Activated T-helper 2 cell treated with anti-CD3 and anti-CD28 coated beads, Interferon-gamma antibody, Interleukin-2, Interleukin-4, amounts not matched to agents 10 μg/mL and 5 μg/mL and 100 μg/mL, durations not matched to agents 14 hours and 24 hours and 36 hours (primary cell): ENCODE measurements at places on chromosomes 12 and 14. TPM values are rescaled to one million over a fixed set of nuclear protein-coding genes. Genes with fewer than 3 reads are reported as not detected.
A peak's percentile ranks its signal among the peaks of the same experiment; 100 is the strongest.

The STYK1 gene
- not detected in 2 replicates for total RNA-seq

The PROX2 gene
- total RNA-seq = 0.05 and 0.34 TPM in 2 replicates

The ZBTB1 gene
- 51.1 and 52.8 TPM in 2 replicates for total RNA-seq

The HCAR2 gene
- total RNA-seq = 0.16 TPM in 2 replicates

The RHOJ gene
- not detected in 2 replicates for total RNA-seq

The PRB2 gene
- not detected in 2 replicates for total RNA-seq

The VWF gene
- total RNA-seq = not detected in 2 replicates

The TMTC1 gene
- total RNA-seq = 1.4 TPM in 2 replicates

The OR6S1 gene
- not detected in 2 replicates for total RNA-seq

The TMEM30B gene
- 0.46 and 0.66 TPM in 2 replicates for total RNA-seq

The AKAP3 gene
- 0.55 and 0.71 TPM in 2 replicates for total RNA-seq

The BLOC1S1 gene
- 72.3 and 73.9 TPM in 2 replicates for total RNA-seq

The MSRB3 gene
- total RNA-seq = 0.18 TPM in 1 of 2 replicates, not detected in the other

The OVCH1 gene
- not detected in 2 replicates for total RNA-seq

The SLC25A47 gene
- not detected in 2 replicates for total RNA-seq

The ARL6IP4 gene
- 161 and 168 TPM in 2 replicates for total RNA-seq

The FSCB gene
- not detected in 2 replicates for total RNA-seq

The TFCP2 gene
- total RNA-seq = 42.2 and 44.2 TPM in 2 replicates

The CLSTN3 gene
- total RNA-seq = 57.8 and 60.7 TPM in 2 replicates

The CMTM5 gene
- not detected in 2 replicates for total RNA-seq

The A2M gene
- total RNA-seq = not detected in 2 replicates

The CCDC38 gene
- total RNA-seq = 0.07 TPM in 1 of 2 replicates, not detected in the other

- no peak for DNase-seq
These were observed 103.1 kb downstream of the SEC23A start for GRCh38 chr14:38999949-39000348.

- no peak for DNase-seq
These were observed 218.1 kb downstream of the MSRB3 start for GRCh38 chr12:65496617-65497016.

DNA sequence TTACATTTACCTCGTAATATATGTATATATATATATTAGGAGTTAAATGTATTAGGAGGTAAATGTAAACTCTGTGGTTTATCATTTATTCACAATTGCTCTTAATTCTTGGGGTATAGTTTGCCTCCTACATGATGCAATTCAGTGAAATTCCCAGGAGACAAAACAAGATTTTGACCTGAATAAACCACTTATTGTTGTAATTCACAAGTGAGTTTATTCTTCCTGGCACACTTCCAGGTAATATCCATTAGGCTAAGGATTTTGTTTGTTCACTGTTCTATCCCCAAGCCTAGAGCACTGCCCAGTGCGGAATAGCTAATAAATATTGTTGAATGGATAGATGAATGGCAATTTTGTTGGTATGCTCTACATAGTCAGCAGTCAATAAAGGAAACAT lies 3.0 kb downstream of the SMIM10L1 start:
- DNase-seq = no peak

DNA sequence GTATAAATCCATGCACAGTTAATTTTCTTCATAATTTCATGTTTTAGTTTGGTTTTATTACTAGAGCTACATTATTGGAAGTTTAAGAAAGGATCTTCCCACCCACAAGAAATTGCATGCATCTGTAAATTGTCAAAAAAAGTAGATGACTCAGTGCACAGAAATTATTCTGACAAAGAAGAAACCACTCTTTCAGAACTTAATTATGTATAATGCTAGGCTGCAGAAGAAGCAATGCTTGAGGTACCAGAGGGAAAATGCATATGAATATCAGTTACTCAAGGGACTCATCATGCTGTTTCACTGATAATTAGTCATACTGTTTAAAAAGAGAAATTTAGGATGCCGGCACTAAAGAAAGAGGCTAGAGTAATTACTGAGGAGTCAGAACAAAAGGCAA lies 147.0 kb downstream of the SLC16A7 start:
- no peak for DNase-seq

DNA sequence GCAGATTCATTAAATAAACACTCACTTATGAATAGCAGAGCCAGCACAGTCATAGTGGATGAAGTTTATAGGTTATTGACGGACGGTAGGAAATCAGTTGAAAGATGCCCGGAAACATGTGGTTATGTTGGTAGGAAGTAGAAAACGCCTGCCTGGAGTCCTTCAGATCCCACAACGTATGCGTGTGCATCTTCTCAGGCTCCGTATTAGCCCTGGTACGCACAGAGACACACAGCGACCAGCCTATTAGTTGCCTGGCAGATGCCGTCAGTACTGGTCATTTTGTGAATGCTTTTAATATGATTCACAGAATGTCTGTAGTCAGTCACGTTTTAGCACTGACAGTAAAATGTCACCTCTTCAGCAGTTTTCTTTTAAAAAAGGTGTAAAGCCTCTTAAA lies 196.4 kb downstream of the RGS6 start:
- no peak for DNase-seq

DNA sequence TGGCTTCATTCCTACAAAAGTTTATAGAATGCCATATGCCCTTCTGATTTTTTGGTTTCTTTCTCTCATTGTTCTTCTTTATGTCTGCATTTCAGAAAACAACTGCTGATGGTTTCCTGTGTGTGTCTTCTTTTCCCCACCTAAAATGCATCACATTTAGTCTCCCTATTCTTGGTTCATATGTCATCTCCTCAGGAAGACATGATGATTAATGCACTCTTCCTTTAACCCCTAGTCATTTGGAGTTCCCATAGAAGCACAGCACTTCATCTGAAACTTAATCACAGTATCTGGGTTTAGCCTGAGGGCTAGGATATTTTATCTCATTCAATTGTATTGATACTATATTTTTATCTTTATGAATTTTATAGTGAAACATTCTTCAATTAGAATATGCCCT lies 21.5 kb downstream of the GNPNAT1 start:
- no peak for DNase-seq

- no peak for DNase-seq
These were observed 133.5 kb upstream of the TMEM132C start for GRCh38 chr12:128133321-128134073.

- DNase-seq = no peak
These were observed 16.1 kb downstream of the PITPNM2 start for GRCh38 chr12:123134826-123135225.

DNA sequence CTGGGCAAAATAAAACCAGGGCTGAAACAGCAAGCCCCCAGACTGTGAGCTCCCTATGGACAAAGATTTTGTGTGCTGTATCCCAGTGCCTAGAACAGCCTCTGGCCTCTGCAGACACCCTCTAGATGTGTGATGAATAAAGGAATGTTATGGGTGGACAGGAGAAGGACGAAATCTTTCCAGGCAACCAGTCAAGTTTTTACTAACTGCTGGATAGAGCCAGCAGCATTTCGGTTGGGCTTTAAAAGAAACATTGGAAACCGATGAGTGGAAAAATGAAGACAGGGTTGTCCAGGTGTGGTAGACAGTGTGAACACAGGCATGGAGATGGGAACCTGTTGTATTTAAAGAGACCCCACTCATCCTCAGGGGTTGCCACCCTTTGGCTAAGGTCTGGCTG lies 4.0 kb downstream of the CHGA start:
- DNase-seq = no peak

GRCh38 chr14:105495990-105496830 lies 5.2 kb downstream of the TEDC1 start:
- DNase-seq = no peak

GRCh38 chr12:80325167-80325959 lies 118.7 kb upstream of the PTPRQ start:
- no peak for DNase-seq

DNA sequence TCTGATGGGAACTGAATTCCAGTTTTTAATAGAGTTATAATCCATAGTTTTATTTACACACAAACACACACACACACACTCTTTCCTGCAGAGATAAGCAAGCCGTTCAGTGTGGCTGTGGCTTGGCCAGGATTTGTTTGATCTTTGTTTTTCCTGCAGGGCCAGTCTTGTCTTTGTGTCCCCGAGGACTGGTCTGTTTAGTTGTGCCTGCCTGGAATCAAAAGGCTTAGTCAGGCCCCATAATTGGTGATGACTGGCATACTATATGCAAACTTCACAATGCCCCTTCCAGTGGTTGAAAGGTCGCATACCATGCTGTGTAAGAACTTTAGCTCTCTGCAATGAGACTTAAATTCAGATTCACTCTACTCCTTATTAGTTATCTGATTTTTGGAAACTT lies 26.0 kb downstream of the WBP11 start:
- DNase-seq = no peak

DNA sequence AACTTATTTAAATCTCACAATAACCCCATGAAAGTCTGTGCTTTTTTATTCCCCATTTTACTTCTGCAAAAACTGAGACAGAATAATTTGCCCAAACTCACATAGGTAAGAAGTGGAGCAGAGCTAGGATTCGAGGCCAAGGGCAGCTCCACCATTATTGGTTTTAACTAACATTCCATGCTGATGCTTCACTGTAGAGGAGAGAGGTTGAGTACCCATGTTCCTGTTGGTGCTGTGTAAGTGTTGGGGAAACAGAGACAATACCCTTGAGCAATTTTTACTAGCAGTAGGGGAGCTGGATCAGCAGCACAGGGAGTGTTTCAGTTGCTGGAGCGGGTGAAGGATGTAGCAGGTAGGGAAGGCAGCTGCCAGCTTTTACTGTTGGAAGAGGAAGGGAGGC lies 21.1 kb downstream of the RASSF8 start:
- DNase-seq = no peak

- DNase-seq = no peak
These were observed 579.2 kb downstream of the BCL11B start for GRCh38 chr14:98692832-98693231.

GRCh38 chr14:96081767-96082400 lies 42.7 kb downstream of the C14orf132 start:
- no peak for DNase-seq

- DNase-seq = peak; percentile 53
These were observed 2.7 kb upstream of the TC2N start for GRCh38 chr14:91870001-91870400.

- no peak for DNase-seq
These were observed 73.2 kb upstream of the SLC38A4 start for GRCh38 chr12:46898989-46899388.

DNA sequence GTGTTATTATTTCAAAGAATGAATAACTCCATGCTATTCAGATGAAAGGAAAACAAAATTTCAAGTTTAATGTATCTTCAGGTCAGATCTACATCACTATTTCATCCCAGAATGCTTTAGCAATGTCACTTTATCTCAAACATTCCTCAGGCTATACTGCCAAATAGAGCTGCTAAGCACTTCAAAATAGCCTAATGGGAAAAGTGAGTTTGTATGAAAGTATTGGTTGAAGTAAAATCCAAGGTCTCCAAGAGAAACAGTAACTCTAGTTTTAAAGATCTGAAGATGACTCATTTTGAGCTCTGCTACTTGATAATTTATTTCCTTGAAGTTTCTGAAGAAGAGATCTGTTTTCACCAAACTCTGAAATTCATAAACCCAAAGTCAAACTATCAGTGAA lies 466.2 kb upstream of the FOXG1 start:
- no peak for DNase-seq

DNA sequence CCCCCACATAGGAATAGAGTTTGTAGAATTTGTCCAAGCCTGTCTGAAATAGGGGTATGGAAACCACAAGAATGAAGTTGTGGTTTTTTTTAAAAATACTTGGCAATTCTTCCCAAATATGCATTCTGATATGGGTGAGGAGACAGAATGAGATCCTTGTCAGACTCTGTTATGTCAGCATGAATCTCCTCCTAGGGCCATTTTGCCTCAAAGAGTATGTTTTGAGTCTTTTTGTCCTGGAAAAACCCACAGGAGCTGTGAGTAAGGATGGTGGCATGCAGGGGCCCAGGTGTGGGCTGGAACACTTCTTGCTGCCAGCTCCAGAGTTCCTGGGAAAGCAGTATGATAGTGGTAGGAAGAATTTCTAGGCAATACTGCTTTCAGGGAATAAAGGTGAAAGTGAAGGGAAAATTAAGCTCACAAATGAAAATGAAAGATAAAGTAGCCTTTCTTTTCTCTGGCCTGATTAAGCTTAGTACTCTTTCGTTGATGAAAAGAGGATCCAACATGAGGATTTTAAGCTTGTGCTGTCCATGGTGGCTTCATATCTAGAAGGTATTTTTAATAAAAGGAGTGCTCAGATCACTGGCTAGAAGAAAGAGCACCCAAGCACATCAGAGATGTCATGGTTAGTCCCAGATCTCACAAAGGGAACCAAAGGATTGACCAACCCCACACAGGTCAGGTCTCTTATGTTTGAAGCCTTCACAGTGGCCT lies 130.8 kb downstream of the LLPH start:
- no peak for DNase-seq

- no peak for DNase-seq
These were observed 242.0 kb downstream of the BMP4 start for GRCh38 chr14:53714495-53715192.

- DNase-seq = peak; percentile 21
These were observed 164.1 kb downstream of the ZFP36L1 start for GRCh38 chr14:68628605-68629310.
